Activated CD4-positive, alpha-beta T cell treated with anti-CD3 and anti-CD28 coated beads, Interleukin-2, amount 10 ng/mL, durations not matched to agents 24 days and 14 days (primary cell): ENCODE measurements at places on chromosomes 12 and 14. TPM values are rescaled to one million over a fixed set of nuclear protein-coding genes. Genes with fewer than 3 reads are reported as not detected.

SERPINA12 gene
- not detected in 2 replicates for total RNA-seq

BEGAIN gene
- total RNA-seq, result 3.0 and 4.8 TPM in 2 replicates

DNAL1 gene
- total RNA-seq, result 6.6 and 6.8 TPM in 2 replicates

CLEC6A gene
- not detected in 2 replicates for total RNA-seq

BDKRB2 gene
- not detected in 2 replicates for total RNA-seq

KLHDC1 gene
- total RNA-seq, result 0.95 and 0.96 TPM in 2 replicates

- peaks cover 25% of the 10 kb centered on the region for H3K27me3 ChIP-seq
- no peak for DNase-seq
- H3K27ac ChIP-seq, result no peak overlapping the region
- H3K4me3 ChIP-seq, result no peak overlapping the region
- no peaks in the 10 kb centered on the region for H3K36me3 ChIP-seq
- H3K4me1 ChIP-seq, result peaks cover 2% of the 10 kb centered on the region
These were observed 279.5 kb downstream of the DPF3 start for GRCh38 chr14:72614365-72614764.

- H3K27me3 ChIP-seq, result peaks cover 19% of the 10 kb centered on the region
- H3K4me3 ChIP-seq, result no peak overlapping the region
- no peak overlapping the region for H3K27ac ChIP-seq
- no peak for DNase-seq
These were observed 44.8 kb downstream of the LTBP2 start for GRCh38 chr14:74567219-74567618.

DNA sequence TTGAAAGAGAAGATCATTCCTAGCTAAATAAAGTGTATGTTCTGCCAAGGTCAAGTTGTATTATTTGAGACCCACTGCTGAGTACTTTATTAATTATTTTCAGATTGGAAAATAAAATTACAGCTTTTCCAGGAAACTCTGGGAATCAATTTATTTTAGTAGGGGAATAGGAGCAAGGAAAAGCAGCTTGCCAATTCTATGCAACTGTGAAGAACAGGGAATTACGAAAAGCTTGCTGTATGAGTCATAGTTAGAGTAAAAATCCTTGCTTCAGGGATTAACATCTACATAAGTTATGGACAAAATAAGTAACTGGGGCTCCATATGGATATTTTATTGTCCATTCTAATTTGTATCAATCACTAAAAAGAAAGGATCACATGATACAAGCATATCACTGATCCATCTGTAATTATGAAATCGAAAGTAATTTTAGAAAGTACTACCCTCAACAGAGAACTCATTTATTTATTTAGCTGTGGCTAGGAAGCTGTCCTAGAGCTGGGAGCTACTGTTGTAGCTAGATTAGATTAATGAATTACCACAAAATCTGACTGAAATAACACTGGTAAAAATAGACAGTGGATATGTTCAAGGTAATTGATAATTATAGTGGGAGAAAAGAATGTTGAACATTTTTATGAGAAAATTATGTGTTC is 303.5 kb upstream of the NPAS3 start:
- H3K4me1 ChIP-seq, result no peaks in the 10 kb centered on the region
- DNase-seq, result no peak
- H3K4me3 ChIP-seq, result no peak overlapping the region
- no peak overlapping the region for H3K27ac ChIP-seq
- no peaks in the 10 kb centered on the region for H3K36me3 ChIP-seq
- H3K27me3 ChIP-seq, result no peaks in the 10 kb centered on the region

DNA sequence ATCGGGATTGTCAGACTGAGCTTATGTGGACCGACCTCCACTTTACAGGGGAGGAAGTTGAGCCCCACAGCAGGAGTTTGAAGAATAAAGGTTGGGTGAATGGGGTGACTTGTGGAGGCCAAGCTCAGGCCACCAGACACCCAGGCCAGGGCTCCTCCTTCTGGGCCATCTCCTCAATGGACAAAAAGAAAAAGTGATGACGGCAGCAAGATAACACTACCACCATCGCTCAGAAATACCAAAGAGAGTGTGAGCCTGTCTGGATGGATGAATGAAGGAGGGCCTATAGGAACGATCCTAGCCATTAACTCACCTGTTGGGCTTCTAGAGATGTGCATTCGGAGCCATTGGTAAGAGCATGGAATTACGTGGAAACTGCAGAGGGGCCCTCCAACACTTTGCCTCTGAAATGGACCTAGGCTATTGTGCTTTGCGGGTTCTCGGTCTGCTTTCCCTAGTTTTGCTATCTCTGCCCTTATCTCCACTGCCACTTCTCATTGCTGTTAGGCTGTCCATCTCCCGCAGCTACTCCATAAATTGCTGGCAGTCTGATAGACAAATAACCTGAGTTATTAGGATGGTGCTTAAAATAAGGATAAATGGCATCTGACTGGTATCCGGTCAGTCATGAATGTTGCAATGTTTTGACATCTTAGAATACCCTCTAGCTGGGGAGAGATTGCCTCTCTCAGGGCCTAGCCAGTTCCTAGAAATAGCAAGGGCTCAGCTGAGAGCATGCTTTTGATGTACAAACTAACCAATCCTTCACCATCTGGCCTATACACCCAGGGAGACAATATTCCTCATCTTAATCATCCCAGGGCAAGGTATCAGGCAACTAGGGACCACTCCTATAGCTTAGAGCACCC is 9.6 kb upstream of the PLEK2 start:
- peaks cover 24% of the 10 kb centered on the region for H3K27me3 ChIP-seq
- no peak overlapping the region for H3K27ac ChIP-seq
- H3K4me3 ChIP-seq, result no peak overlapping the region
- H3K36me3 ChIP-seq, result no peaks in the 10 kb centered on the region
- no peak for DNase-seq
- H3K4me1 ChIP-seq, result no peaks in the 10 kb centered on the region

DNA sequence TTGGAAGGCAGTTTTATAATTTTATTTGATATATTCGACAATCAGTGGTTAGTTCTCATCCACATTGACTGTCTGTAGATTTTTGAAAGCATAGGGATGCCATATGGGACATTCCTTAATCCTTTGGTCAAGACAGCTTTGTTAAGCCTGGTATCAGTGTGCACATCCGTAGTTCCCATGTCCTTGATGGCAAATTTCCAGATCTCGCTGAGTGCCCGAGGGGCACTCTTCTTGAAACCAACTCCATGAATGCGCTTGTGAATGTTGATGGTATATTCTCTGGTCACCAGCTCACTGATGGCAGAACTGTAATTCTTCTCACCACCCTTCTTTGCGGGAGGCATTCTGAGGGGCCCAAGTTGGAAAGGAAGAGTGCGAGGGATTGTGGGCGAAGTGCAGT is 6.1 kb upstream of the DENND5B start:
- no peak overlapping the region for H3K4me3 ChIP-seq
- no peaks in the 10 kb centered on the region for H3K36me3 ChIP-seq
- DNase-seq, result no peak
- peaks cover 19% of the 10 kb centered on the region for H3K27me3 ChIP-seq

DNA sequence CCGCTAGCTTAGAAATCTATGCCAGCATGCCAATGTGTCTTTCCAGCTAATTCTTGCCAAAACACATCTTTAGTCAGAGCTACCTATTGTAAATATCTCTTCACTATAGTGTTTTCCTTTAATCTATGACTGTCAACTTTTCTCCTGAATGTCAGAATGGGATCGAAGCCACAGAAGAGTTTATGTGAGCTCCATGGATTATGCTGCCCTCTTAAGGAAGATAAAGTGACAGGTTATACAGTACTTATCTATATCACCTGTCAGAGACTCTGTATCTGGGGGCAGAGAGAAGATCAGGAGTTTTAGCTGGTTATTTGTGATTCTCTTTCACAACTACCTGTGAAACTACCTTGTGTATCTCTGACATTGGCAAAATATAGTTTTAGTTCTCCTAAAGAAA is 204.3 kb upstream of the SEL1L start:
- no peak for DNase-seq
- no peak overlapping the region for H3K27ac ChIP-seq
- no peak overlapping the region for H3K4me3 ChIP-seq
- H3K36me3 ChIP-seq, result no peaks in the 10 kb centered on the region

GRCh38 chr12:3935078-3935477 is 61.9 kb upstream of the PARP11 start:
- DNase-seq, result peak; percentile 79
- peaks cover 2% of the 10 kb centered on the region for H3K27me3 ChIP-seq
- H3K27ac ChIP-seq, result peak overlapping the region; percentile 82
- H3K4me1 ChIP-seq, result peaks cover 45% of the 10 kb centered on the region
- peak overlapping the region; percentile 65 for H3K4me3 ChIP-seq

DNA sequence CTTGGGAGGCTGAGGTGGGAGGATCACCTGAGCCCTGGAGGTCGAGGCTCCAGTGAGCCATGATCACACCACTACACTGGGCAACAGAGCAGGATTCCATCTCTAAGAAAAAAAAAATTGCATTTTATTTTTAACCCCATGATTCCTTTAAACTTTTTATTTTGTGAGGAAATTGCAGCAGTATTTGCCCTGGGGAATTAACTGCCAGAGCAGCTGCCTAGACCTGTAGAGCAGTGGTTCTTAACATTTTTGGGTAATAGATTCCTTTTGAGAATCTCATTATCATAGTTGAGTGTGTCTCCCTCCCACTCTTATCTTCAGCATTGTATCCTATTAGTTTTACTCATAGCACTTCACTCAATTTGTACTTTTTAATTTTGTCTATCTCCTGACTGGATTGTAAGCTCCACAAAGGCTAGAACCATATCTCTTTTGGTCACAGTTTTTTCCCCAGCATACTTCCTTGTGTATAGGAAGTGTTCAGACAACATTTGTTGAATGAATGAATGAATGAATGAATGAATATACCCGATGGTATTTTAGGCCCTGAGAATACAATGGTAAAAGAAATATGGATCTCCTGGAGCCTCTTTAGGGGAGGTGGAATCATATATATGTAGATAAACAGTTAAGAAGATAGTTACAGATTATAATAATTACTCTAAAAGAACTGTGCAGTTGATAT is 40.6 kb downstream of the BRMS1L start:
- H3K27ac ChIP-seq, result no peak overlapping the region
- DNase-seq, result no peak
- H3K27me3 ChIP-seq, result no peaks in the 10 kb centered on the region
- H3K4me3 ChIP-seq, result no peak overlapping the region
- H3K36me3 ChIP-seq, result peaks cover 9% of the 10 kb centered on the region
- H3K4me1 ChIP-seq, result no peaks in the 10 kb centered on the region

GRCh38 chr12:81726634-81727033 is 32.5 kb downstream of the PPFIA2 start:
- H3K27me3 ChIP-seq, result peaks cover 7% of the 10 kb centered on the region
- no peak overlapping the region for H3K27ac ChIP-seq
- DNase-seq, result no peak
- no peak overlapping the region for H3K4me3 ChIP-seq
- no peaks in the 10 kb centered on the region for H3K36me3 ChIP-seq
- no peaks in the 10 kb centered on the region for H3K4me1 ChIP-seq

GRCh38 chr14:65835501-65835900 is 423.0 kb downstream of the FUT8 start:
- H3K27me3 ChIP-seq, result no peaks in the 10 kb centered on the region
- H3K27ac ChIP-seq, result no peak overlapping the region
- no peaks in the 10 kb centered on the region for H3K36me3 ChIP-seq
- no peak for DNase-seq
- peaks cover 53% of the 10 kb centered on the region for H3K4me1 ChIP-seq

DNA sequence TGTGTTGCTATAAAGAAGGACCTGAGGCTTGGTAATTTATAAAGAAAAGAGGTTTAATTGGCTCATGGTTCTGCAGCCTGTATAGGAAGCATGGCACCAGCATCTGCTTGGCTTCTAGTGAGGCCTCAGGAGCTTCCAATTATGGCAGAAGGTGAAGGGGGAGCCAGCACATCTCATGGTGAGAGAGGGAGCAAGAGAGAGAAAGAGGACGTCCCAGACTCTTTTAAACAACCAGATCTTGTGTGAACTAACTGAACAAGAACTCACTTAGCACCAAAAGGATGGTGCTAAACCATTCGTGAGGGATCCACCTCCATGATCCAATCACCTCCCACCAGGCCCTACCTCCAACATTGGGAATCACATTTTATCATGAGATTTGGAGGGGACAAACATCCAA is 6.1 kb upstream of the SNAPC1 start:
- peaks cover 15% of the 10 kb centered on the region for H3K36me3 ChIP-seq
- peaks cover 21% of the 10 kb centered on the region for H3K4me1 ChIP-seq
- H3K4me3 ChIP-seq, result no peak overlapping the region
- DNase-seq, result no peak
- H3K27me3 ChIP-seq, result no peaks in the 10 kb centered on the region
- H3K27ac ChIP-seq, result no peak overlapping the region

DNA sequence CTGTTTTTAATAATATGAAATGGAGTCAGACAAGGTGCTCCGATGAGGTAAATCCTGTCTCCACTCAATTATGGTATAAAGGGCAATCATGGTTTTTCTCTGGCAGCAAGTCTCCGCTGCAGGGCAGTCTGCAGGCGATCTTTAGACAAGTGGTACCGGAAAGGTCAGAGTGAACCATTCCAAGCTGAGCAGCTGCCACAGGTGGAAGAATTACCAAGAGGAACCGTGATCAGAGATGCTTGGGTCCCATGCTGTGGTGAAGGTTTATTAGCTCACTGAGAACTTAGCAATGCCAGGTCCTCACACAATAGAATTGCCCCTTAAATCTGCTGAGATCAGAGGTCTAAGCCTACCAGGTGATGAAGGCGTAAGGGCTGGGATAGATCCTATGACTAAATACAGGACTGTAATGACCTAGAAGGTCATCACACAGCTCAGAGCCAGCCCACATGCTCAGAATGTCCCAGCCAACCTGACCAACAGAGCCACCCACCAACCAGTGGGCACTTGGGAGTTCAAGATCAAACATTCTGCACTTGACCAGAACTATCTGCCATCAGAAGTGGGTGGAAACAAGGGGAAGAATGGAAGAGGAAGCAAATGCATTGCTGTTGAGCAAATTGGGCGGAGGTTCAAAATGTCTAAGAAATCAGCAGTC is 175.2 kb upstream of the BCL2L14 start:
- peaks cover 59% of the 10 kb centered on the region for H3K36me3 ChIP-seq
- DNase-seq, result no peak
- no peaks in the 10 kb centered on the region for H3K27me3 ChIP-seq

GRCh38 chr14:89743828-89744227 is 210.7 kb downstream of the EFCAB11 start:
- H3K4me3 ChIP-seq, result no peak overlapping the region
- H3K4me1 ChIP-seq, result peaks cover 3% of the 10 kb centered on the region
- no peak for DNase-seq

GRCh38 chr12:117606024-117606423 is 244.6 kb upstream of the NOS1 start:
- no peaks in the 10 kb centered on the region for H3K36me3 ChIP-seq
- no peaks in the 10 kb centered on the region for H3K4me1 ChIP-seq
- H3K4me3 ChIP-seq, result no peak overlapping the region
- no peak for DNase-seq
- no peak overlapping the region for H3K27ac ChIP-seq

DNA sequence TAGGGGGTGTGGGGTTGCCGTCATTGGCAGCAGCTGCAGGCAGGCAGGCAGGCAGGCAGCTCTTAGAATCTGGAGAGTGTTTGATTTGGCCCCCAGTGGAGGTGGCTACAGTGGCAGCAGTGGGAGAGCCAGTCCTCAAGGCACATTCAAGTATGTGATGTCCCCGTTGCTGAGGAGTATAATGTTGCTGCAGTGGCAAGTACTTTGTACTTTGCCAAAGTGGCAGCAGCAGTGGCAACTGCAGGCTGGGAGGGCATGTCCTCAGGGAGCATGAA is 147.1 kb downstream of the PAPOLA start:
- no peaks in the 10 kb centered on the region for H3K4me1 ChIP-seq
- peak; percentile 44 for DNase-seq
- no peaks in the 10 kb centered on the region for H3K36me3 ChIP-seq
- H3K4me3 ChIP-seq, result no peak overlapping the region
- peaks cover 26% of the 10 kb centered on the region for H3K27me3 ChIP-seq
- H3K27ac ChIP-seq, result no peak overlapping the region
